NCI-H1105 treated with DMSO at 0.1 percent for 48 hours (cell line): ENCODE measurements at places on chromosomes 11 and 22.
A peak's percentile ranks its signal among the peaks of the same experiment; 100 is the strongest.

GRCh38 chr11:69087133-69087524 is 38.4 kb downstream of the TPCN2 start:
- DNase-seq = no peak

DNA sequence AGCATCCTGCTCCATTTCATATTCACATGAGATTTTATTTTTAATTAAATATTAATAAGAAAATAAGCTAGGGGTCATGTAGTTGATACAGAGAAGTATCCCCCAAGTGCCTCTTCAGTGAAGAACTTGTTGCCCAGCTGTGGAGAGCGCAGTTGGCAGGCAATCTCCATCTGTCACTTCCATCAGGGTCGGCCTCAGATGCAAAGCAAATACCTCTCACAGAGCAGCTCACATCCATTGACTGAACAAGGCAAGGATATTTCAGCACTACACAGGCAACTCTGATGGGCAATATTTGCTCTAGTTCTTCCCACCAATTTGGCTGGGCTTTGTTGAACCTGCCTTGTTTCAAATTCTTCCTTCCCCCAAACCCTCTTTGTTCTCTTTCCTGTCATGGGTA is 129.4 kb downstream of the NOX4 start:
- DNase-seq = peak; percentile 10

GRCh38 chr11:93330446-93330984 is at the start of gene DEUP1:
TSS of gene DEUP1 (plus strand) at chr11:93330742. CDS start at chr11:93332260, 1,518 bp downstream.
- DNase-seq = peak; percentile 26

- DNase-seq = no peak
Measured at GRCh38 chr22:41023299-41023623, 69.1 kb upstream of the EP300 start.

GRCh38 chr22:41565403-41566054 is 4.7 kb downstream of the CSDC2 start:
- DNase-seq = no peak

DNA sequence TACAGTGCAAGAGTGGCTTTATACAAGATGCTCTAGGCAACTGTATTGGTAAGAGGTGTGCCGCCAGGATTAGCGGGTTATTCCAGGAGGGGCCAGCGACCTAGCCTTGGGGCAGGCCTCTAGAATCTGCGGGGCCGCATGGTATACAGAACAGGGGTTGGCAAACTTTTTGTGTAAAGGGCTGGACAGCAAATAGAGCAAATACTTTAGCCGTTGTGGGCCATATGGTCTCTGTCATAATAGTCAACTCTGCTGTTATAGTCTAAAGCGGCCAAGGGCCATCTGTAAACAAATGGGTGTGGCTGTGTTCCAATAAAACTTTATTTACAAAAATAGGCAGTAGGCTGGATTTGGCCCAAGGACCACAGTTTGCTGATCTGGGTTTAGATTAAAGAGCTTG is 32.6 kb downstream of the FBLN1 start:
- no peak for DNase-seq

DNA sequence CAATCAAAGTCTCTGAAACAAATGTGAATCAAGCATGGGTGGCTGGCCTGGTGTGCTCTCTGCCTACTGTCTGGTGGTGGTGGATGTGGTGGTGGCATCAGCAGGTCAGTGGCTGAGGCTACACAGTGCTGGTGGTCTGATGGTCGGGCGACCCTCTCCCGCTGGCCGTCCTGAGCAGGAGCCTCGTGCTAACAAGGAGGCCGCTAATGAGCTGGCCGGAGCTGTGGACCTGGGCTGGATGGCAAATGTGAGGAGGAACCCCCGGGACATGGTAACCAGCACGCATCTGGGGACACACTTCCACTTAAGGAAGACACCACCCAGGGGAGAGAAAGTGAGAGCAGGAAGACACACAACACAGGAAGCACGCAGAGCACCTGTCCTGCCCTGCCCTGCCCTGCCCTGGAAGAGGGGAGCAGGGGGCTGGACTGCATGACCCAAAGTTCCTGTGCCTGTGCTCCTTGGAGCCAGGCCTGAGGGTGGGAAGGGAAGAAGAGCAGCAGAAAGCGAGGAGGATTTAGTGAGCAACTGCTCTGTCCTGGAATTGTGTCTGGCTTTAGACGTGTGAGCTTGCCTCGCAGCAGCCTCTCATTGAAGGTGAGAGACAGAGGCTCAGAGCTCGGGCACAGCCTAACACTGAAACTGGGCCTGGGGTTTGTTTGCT is 23.7 kb downstream of the SLC37A2 start:
- DNase-seq = no peak

- no peak for DNase-seq
Measured at GRCh38 chr11:62857541-62857982, 18.2 kb upstream of the WDR74 start.

GRCh38 chr11:119055901-119056300 is 1.1 kb downstream of the HYOU1 start:
- peak; percentile 11 for DNase-seq

DNA sequence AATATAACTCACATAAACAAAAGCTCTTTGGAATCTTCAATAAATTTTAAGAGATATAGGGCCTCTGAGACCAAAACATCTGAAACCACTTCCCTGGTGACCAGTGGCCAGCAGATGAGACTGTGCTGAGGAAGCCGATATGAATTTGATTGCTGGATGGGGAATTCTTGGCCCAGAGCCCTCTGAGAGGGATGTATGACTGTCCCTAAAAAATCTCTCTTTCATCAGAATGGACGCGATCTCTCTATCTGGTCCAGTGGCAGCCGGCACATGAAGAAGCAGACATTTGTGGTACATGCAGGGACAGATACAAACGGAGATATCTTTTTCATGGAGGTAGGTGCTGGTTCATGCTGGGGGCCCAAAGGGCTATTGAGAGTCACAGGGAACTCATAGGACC is 37.5 kb downstream of the MYBPC3 start:
- DNase-seq = no peak

- peak; percentile 86 for DNase-seq
Measured at GRCh38 chr22:27715106-27715505, 86.5 kb downstream of the MN1 start.
